ENCODE measurements at places on chromosomes 6 and 20. TPM values are rescaled to one million over a fixed set of nuclear protein-coding genes. Genes with fewer than 3 reads are reported as not detected.

The RAD21L1 gene
- total RNA-seq: under 0.01 TPM

The OR2J3 gene
- not detected for total RNA-seq

The GGTLC1 gene
- total RNA-seq: not detected

The DEF6 gene
- 2.5 TPM for total RNA-seq

The BPIFB4 gene
- not detected for total RNA-seq

The NEU1 gene
- 28.5 TPM for total RNA-seq

The TSPYL4 gene
- total RNA-seq: 22.0 TPM

The NKX2-4 gene
- total RNA-seq: not detected

The PTP4A1 gene
- total RNA-seq: 53.1 TPM
